ENCODE measurements at places on chromosomes 1 and 21.

DNA sequence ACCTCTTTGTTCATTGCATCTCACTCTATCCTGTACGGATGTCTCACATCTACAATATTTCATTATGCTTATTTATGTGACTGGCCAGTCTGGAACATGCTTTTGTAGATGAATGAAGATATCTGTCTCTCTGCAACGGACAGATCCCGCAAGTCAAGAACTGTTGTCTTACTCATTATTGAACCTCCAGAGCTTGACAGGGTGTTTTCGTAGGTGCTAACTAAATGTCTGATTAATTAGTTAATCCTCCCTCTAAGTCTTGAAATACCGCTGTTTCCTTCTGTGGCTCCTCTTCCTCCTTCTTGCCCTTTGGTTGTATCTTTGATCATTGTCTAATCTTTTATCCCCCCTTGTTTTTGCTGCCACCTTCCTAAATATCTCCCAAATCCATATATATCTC is 3.2 kb upstream of the C1orf162 start:
- DNase-seq, result no peak

- no peak for DNase-seq
These were observed 120.8 kb downstream of the CLEC20A start for GRCh38 chr1:178376008-178376407.

DNA sequence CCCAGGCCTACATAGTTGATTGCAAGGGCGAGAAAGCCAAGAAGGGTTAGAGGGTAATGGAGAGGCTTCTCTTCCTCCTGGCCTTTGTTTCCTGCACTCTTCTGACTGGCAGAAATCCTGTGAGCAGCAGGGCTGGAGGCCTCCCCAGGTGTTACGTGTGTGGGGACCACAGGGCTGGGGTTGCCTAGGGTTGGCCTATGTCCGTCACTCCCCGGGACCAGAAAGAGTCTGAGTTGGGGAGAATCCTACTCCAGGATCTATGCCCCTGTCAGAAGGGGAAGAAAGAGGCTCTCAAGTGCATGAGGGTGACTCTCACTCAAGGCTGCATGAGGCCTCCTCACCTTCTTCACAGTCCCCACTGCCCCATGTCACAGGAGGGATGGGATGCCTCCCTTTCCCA is 38.5 kb downstream of the IGFN1 start:
- DNase-seq, result no peak

- peak; percentile 92 for DNase-seq
These were observed at the start of gene JTB for GRCh38 chr1:153977250-153978240. TSS of gene JTB (minus strand) at chr1:153977674. CDS start at chr1:153977252, 422 bp downstream.

DNA sequence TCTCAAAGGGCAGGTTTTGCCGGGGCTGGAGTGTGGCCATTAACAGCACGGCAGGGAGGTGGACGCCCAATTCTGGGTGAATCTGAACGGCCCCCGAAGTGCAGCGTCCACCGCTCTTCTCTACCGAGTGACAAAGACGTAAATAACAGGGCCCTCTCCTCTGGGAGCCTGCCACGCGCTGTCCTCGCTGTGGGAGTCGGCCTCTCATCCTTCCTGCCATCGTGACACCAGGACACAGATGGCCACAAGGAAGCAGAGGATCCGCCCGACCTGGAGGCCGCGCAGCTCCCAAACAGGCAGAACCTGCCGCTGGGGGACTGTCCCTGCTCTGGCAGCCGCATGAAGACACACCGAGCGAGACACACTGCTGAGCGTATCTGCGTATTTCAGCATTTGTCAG is 12.1 kb upstream of the CDK11B start:
- no peak for DNase-seq

DNA sequence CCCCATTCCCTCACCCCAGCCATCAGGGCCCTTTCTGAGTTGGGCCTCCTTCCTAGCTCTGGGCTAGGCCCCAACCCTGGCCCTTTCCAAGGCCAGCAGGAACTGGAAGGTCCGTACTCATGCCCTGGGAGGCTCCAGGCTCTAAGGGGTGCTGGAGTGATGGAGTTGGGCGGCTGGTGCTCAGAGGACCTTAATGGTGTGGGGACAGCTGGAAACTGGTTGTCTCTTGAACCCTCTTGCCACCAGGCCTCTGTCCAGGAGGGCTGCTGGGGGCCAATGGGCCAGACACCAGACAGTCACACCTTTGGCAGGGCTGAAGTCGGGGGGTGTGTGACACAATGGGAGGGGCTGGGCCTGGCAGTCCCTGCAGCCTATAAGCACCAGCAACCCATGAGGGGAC is 9.2 kb upstream of the PADI1 start:
- DNase-seq, result no peak

DNA sequence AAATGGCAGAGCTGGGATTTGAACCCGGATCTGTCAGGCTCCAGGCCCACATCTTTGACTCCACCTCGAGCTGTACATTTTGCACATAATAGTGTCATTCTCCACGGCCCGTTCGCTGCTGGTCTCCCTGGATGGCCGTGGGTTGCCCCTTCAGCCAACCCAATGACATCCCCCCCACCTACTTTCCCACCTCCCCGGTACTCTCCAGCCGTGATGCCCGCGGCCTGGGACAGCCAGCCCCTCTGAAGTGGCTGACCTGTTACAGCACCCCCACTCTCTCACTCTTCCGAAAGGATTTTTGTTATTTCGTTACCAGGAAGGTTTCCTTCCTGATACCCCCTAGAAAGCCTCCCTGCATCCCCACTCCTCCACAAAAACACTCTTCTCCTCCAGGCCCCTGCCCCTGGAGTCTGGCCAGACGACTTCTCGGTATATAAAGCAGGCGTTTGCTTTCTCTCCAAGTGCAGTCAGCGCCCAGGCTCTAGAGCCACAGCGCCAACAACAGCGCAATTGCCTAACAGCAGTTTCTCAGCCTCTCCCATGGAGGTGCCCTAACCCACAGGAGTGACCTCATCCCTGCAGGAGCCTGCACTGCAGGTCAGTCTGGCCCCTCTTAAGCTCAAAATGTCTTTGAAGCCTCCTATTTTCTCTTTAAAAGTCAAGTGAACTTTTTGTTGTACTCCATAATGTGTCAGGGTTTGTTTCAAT is 14.5 kb upstream of the GJB5 start:
- DNase-seq, result peak; percentile 25

DNA sequence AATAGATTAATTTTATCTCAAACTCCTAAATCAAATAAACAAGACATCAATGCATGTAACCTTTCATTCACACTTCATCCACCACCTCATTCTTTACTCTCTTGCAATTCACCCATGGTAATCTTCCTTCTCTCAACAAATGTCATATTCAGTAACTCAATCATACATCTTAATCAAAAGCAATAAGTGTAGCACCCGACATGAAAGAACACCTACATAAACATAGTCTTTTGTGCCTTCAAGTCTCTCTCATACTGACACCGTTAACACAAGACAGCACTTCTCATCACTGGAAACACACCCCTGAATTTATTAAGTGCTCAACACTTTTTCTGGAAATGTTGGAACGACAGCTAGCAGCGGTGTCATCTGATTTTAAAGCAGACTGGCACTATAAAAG is 225.9 kb downstream of the TTLL7 start:
- DNase-seq, result no peak

GRCh38 chr1:117928881-117929342 is 509 bp downstream of the GDAP2 start:
- DNase-seq, result peak; percentile 67

Data from transverse colon (tissue), 4 donors.